ENCODE measurements at places on chromosomes 1 and 21. TPM values are rescaled to one million over a fixed set of nuclear protein-coding genes. Genes with fewer than 3 reads are reported as not detected.

- no peak for DNase-seq
These were observed 39.5 kb downstream of the XCL2 start for GRCh38 chr1:168504064-168504837.

- no peak for DNase-seq
These were observed 36.1 kb upstream of the PRKACB start for GRCh38 chr1:84107955-84108354.

- DNase-seq, result peak; percentile 81
These were observed 53.0 kb downstream of the PBX1 start for GRCh38 chr1:164611754-164612642.

DNA sequence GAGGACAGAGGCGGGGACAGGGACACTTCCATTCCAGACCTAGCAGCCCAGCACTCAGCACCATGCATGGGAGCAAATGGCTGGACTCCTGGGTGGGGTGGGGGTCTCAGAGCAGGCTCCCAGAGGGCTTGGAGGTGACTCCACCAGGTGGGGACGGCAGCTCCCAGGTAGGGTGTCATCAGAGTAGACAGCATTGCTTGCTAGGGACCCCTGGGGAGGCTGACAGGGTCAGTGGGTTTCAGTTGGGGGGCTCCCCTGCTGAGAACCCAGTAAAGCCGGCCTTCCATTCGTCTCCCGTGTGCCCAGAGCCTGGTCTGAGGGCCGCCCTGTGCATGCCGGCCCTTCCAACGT lies 4.8 kb upstream of the GJC2 start:
- no peak for DNase-seq

DNA sequence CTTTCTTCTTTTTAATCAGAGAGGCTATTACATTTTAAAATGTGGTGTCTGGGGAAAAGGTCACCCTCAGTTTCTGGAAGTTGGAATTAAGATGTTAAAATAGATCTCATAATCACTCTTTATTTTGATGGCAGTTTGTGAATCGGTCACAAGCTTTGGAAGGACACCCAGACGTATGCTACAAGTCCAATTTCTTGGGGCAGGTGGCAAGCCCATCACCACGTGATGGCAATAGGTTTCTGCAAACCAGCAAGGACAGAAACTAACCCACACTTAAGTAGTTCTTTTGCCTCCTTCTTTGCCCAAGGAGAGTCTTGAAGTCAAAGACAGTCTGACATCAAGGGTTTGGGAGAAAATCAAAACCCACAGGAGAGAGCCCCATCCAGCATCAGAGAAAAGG lies 72.9 kb downstream of the C1orf87 start:
- DNase-seq, result no peak

DNA sequence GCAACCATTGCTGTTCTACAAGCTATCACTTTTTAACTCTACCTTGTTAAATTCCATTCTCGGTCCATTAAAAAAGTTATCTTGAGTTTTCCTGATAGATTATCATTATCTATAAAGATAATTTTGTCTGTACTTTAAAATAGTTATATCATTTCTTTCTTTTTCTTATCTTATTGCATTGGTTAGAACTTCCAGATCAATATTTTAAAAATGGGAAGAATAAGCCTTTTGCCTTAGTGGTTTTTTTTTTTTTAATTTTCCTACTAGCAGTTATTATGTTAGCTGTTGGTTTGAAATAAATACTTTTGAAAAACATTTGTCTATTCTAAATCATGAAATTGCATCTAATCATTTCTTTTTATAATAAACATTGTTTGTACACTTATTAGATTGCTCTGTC lies 71.0 kb upstream of the ATF3 start:
- no peak for DNase-seq

- no peak for DNase-seq
These were observed 40.2 kb downstream of the FASLG start for GRCh38 chr1:172699111-172699510.

DNA sequence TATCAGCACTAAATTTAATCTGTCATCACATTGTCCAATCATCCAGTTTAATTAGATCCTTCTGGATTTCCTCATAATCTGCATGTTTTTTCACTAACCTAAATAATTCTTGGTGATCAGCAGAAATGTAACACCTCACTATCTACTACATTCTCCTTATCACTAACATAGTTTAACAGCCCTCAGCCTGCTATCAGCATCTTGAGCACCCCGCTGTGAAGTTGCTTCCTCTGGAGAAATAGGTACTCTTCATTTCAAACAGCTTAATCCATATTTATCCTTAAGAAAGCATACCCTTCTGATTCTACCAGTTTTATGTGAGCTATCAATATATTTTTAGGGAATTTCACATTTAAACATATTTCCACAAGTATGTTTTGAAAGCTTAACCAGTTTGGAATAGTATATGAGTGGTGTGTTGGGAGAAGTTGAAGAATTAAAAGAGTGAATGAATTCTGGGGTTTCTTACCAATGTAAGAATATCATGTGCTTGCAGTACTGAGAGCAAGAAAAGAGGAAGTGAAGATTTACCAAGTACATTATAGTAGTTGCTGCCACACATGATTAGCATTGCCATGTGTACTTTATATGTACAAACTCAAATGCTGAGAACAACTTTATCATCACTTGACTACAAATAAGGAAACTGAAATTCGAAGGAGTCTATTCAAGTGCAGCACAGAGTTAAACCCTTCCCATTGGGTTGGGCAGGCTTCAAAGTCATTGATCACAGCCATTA lies 771.1 kb upstream of the ADGRL4 start:
- no peak for DNase-seq

The PADI1 gene
- polyA plus RNA-seq, result not detected

The LINGO4 gene
- polyA plus RNA-seq, result 0.03 TPM

The C8A gene
- polyA plus RNA-seq, result not detected

The TINAGL1 gene
- 38.5 TPM for polyA plus RNA-seq

The CACYBP gene
- polyA plus RNA-seq, result 132 TPM

The PERM1 gene
- polyA plus RNA-seq, result 0.37 TPM

The CELA2B gene
- polyA plus RNA-seq, result 0.76 TPM

Measured in right renal pelvis (tissue), 4 donors.